ENCODE measurements at places on chromosomes 12 and 14.

DNA sequence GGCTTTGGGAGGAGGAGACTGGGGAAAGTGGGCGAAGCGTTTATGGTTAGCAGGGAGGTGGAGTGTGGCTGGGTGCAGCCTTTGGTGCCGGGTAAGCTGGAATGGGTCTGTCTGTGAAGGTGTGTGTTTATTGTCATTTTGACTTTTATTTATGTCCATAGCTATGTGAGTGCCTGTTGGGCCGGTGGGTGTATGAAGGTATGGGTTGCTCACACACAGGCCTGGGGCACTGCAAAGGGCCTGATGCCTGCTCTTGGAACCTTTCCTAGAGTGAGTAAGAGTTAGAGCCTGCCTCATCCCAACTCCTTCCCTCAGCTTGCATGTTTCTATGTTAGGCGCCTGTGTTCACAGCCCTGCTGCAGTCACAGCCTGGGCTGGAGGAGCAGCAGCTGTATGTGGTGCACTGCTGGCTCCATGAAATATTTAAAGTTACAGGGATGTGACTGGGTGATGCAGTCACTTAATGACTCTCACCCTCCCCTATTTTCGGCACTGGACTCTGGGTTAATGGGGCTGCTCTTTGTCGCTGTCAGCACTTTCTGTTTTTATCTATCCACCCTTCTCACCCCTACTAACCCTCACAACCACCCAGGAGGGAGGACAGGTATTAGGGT is 2.6 kb upstream of the PPP1R1A start:
- no peak for DNase-seq

GRCh38 chr14:81784084-81784483 is 250.4 kb upstream of the SEL1L start:
- DNase-seq, result no peak

DNA sequence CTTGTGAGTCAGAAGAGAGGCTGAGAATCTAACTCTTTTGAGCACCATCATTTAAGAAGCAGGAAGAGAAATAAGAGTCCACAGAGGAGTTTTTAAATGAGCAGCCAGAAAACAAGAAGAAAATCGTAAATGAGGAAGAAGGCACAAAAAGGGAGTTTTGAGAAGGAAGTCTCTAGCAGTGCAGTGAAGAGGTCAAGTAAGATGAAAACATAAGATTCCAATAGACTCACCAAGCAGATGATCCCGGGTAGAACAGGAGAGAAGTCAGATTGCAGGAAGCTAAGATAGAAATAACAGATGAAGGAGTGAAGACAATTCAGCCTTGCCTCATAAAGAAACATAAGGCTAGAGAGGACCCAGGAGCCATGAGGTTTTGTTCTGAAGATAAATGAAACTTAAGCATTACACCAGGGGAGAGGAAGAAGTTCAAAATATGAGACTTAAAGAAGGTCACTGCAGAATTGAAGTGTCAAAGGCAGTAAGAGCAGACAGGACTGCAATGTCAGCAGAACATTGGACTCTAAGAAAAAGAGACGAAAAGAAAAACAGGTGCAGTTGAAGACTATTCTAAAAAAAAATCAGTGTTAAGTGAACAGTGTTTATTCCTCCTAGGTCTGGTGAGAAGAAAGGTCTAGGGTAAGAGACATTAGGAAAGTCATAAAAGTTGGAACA is 229.0 kb downstream of the SEC23A start:
- DNase-seq, result no peak

- DNase-seq, result no peak
Measured at GRCh38 chr12:77999074-77999715, 168.5 kb downstream of the NAV3 start.

GRCh38 chr12:67773896-67774295 is 125.4 kb downstream of the DYRK2 start:
- DNase-seq, result peak; percentile 61

- no peak for DNase-seq
Measured at GRCh38 chr12:23831739-23832138, 117.7 kb downstream of the SOX5 start.

GRCh38 chr12:116916714-116917114 is 6.0 kb downstream of the FBXW8 start:
- DNase-seq, result no peak

GRCh38 chr12:25713264-25713663 is 160.2 kb upstream of the LMNTD1 start:
- no peak for DNase-seq

GRCh38 chr14:71932229-71932981 is at the start of gene RGS6:
Gene RGS6 (plus strand): TSS chr14:71932429.
- DNase-seq, result no peak

DNA sequence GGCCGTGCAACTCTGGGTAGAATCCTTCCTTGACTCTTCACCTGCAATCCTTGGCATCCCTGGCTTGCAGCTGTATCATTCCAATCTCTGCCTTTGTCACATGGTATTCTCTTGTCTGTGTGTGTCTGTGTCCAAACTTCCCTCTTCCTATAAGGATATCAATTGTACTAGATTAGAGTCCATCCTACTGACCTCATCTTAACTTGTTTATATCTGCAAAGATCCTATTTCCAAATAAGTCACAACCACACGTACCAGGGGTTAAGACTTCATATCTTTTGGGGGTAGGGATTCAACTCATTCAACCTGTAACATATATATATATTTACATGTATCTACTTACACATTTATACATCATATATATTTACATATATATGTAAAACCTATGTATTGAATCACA is 29.6 kb upstream of the RASSF3 start:
- no peak for DNase-seq

GRCh38 chr12:103834942-103835341 is 6.1 kb downstream of the NT5DC3 start:
- no peak for DNase-seq

DNA sequence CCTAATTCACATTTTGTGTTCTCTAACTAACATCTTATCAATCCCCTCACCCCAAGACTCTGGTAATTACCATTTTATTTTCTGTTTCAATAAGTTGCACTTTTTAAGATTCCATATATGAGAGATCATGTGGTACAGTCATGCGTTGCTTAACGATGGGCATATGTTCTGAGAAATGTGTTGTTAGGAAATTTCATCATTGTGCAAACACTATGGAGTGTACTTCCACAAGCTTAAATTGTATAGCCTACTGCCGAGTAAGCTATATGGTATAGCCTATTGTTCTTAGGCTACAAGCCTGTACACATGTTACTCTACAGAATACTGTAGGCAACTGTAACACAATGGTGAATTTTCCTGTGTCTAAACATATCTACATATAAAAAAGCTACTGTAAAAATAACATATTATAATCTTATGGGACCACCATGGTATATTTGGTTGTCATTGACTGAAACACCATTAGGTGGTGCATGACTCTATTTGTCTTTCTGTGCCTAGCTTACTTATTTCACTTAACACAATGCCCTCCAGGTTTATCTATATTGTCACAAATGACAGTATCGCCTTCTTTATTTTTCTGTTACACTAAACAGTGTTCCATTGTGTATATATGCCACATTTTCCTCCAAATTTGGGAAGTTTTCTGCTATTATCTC is 473.4 kb upstream of the LMO3 start:
- no peak for DNase-seq

DNA sequence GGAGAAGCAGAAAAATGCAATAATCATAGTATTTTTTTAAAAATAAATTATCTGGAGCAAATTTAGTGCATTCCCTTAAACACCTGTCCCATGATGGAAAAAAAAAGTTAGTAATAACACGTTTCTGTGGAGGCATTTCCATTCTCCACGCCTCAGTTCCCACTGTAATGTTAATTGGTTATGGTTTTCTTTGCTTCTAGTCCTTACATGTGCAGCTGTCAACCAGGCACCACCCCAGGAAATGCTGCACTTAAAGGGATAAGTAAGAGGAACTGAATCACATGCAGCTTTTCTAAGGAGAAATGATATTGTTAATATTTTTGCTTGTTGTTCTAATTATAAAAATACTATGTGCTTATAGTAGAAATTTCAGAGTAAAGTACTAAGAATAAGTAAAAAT is 240.3 kb downstream of the ZFP36L1 start:
- no peak for DNase-seq

GRCh38 chr12:132702640-132703039 is 8.0 kb upstream of the PGAM5 start:
- DNase-seq, result no peak

DNA sequence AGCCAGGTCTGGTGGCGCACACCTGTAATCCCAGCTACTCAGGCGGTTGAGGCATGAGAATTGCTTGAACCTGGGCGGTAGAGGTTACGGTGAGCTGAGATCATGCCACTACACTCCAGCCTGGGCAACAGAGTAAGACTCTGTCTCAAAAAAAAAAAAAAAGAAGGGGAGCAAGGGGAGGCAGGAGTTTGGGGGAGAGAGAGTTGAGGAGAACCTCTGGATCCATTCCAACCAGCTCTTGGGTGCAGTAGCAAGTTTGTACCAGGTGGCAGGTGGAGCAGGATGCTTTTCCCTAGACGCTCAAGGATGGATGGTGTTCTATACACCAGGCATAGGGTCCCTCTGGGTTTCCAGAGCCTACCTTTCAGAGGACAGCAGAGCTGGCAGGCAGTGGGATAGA is 1.9 kb downstream of the NFE2 start:
- DNase-seq, result no peak

DNA sequence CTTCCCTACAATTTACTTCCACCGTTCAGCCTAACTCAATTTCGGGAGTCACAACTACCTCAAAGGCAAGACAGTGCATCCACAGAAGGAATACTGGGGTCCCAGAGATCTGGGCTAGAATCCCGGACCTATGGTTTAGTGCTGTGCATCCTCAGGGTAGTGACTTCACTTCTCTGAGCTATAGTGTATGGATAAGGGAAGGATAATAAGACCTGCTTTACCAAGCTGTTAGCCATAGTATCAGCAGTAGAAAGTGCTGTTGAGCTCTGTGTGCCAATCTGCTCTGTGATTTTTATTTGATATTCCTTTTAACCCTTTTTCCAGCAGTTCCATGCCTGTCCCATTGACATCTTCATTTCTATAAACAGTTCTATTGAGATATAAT is 1044.3 kb downstream of the BCL11B start:
- DNase-seq, result no peak

GRCh38 chr12:123450636-123451035 is 7.3 kb upstream of the SNRNP35 start:
- DNase-seq, result no peak

DNA sequence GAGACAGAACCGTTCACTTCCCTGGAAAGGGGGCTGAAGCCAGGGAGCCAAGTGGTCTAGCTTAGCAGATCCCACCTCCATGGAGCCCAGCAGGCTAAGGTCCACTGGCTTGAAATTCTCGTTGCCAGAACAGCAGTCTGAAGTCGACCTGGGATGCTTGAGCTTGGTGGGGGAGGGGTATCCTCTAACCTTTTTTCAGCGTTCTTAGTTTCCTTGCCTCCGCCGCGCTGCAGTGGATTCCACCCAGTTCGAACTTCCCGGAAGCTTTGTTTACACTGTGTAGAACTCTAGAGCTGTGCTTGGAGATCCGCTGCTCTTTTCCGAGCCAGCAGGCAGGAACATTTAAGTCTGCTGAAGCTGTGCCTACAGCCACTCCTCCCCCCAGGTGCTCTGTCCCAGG is 45.2 kb upstream of the FKBP4 start:
- no peak for DNase-seq

DNA sequence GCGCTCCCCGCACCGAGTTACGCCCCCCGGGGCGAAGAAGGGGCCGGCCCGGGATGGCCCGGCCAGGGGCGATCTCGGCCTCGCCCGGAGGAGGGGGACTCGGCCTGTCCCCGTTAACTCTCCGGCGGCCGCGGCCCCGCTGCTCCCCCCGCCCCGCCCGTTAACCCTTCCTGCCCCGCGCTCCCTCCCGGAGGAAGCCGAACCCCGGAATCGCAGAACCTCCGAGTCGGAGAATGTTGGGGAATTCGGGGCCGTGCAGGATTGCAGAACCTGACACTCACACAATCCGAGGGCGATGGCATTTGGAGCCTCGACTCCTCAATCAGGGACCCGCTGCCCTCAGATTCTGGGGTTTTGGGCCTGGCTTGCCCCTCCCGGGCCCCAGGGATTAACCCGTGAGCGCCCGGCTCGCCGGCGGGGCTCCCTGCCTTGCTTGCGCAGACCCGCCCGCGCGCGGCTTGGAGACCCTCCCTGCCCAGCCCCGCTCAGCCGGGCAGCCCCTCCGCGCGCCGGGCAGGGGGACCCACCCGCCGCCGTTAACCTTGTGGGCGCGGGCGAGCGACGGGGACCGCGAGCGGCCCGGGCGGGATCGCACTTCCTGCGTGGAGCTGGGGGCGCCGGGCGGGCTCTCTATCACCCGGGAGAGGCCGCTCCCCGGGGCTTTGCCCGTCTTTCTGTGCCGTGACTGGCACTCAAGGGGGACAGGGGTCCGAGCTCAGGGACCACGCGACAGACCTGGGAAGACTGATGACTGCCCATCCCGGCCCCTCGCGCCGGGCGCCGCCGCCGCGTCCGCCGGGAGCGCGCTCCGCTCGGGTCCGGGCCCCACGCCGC is 18.8 kb downstream of the BEGAIN start:
- no peak for DNase-seq

- no peak for DNase-seq
Measured at GRCh38 chr12:70353780-70354660, 12.1 kb upstream of the KCNMB4 start.
